ENCODE measurements at places on chromosomes 6 and 20.

- no peak for DNase-seq
These were observed 64.7 kb downstream of the TRAM2 start for GRCh38 chr6:52512199-52512598.

- no peak for DNase-seq
These were observed 5.3 kb downstream of the SFTA2 start for GRCh38 chr6:30926644-30927043.

GRCh38 chr6:8436966-8437365 lies 1.6 kb upstream of the SLC35B3 start:
- no peak for DNase-seq

- no peak for DNase-seq
These were observed 102.7 kb downstream of the FIG4 start for GRCh38 chr6:109793792-109794191.

Data from activated CD4-positive, alpha-beta T cell treated with anti-CD3 and anti-CD28 coated beads for 4 hours (primary cell).